ENCODE measurements at places on chromosomes 3 and 15.

DNA sequence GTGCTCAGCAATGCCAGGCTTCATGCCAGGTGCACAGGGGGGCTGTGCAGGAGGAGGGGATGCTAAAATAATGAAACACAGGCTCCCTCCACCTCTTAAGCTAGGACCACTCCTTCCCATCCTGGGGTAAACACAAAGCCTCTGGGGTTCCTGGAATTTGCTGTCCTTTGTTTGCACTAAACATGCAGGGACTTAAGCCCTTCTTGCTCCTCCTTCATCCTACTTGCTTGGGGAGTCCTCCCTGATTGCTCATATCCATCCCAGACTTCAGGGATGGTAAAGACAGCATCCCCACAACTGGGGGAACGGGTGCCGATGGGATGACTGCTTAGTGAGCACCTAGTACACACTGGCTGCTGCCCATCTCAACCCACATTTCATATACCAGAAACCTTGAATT lies 5.1 kb downstream of the LINGO1 start:
- DNase-seq = no peak

- peak; percentile 45 for DNase-seq
These were observed 817 bp downstream of the USP3 start for GRCh38 chr15:63504979-63505841.

GRCh38 chr3:133943639-133944141 lies 48.0 kb upstream of the RAB6B start:
- peak; percentile 99 for DNase-seq

DNA sequence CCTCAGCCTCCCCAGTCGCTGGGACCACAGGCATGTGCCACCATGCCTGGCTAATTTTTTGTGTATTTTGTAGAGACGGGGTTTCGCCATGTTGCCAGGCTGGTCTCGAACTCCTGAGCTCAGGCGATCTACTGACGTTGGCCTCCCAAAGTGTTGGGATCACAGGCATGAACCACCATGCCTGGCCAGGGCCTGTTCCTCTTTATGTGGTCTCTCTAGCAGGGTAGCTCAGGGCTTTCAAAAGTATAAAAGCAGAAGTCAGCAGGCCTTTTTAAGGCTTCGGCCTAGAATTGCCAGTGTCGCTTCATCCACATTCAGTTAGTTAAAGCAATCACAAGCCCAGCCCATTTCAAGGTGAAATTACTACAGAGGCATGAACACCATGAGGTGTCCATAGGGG lies 7.6 kb downstream of the VHL start:
- DNase-seq = no peak

- DNase-seq = peak; percentile 27
These were observed 86.1 kb downstream of the TJP1 start for GRCh38 chr15:29736012-29736743.

DNA sequence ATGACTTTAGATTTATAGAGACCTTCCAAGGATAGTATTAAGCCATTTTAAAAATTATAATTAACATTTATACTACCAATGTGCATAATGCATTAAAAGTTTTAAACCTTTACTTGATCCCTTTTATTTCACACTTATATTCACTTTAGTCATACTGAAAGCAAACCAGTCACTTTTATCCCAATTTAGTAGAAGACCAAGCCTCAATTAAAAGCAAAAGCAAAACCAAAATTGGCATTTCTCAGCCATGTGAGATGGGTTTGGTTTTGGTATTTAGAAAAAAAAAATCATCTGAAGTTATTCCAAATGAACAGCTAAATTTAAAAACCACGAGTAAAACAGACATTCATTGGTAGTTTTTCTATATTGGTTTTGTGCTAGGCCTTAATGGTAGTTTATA lies 249.4 kb downstream of the LPP start:
- DNase-seq = no peak

DNA sequence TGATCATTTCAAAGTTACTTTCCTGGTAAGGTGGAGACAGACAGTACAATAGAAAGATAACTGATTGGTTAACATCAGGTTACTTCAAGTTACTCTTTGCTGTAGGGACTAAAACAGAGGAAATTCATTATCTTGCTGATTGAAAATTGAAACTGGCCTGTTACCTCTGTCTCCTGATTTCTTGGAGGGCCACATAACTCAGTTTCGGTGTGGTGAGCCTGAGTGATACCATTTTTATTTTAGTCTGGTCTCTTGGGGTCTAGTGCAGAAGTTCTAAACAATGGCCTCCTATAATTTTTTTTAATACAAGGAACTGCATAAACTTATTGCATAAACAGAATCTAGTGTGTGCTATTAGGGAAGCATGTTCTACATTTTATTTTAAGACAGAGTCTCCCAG lies 1.2 kb upstream of the ICE2 start:
- no peak for DNase-seq

GRCh38 chr15:78768096-78768495 lies 43.2 kb downstream of the ADAMTS7 start:
- DNase-seq = no peak

GRCh38 chr15:77810130-77810571 lies 177.4 kb upstream of the LINGO1 start:
- no peak for DNase-seq

DNA sequence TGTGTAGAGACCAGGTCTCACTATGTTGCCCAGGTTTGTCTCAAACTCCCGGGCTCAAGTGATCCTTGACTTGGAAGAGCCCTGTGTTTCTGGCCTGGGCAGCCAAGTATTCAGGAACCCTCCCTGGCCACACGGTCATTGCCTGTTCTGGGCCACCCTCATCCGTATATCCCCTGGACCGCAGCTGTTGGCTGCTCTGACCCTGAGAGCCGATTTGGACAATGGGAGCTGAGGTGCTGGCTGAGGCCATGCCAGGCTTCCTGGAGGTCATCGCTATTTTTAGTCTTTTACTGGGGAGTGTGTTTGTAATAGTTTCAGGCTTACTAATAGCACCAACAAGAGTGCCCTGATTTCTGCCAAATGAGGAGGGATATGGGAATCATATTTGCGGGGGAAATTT lies 60.7 kb downstream of the ADAMTS7 start:
- DNase-seq = peak; percentile 2

- DNase-seq = no peak
These were observed 19.3 kb upstream of the ZPLD1 start for GRCh38 chr3:102415553-102415952.

DNA sequence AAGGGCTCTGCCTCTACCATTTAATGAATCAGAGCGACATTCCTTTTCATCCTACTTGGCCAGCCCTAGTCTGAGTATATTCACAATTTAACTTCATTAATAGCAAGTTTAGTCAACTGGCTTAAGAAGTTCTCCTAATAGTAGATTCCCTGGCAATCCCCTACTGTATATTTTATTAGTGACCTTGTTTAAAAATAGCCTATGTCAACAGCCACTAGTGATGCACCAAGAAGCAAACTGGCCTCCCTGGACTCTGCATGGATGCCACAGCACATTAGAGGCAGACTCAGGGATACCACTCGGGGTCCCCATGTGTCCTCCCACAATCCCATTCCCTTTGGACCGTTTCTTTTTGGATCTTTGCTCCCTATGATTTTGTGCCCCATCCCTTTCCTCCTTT lies 83.6 kb downstream of the THSD4 start:
- no peak for DNase-seq

DNA sequence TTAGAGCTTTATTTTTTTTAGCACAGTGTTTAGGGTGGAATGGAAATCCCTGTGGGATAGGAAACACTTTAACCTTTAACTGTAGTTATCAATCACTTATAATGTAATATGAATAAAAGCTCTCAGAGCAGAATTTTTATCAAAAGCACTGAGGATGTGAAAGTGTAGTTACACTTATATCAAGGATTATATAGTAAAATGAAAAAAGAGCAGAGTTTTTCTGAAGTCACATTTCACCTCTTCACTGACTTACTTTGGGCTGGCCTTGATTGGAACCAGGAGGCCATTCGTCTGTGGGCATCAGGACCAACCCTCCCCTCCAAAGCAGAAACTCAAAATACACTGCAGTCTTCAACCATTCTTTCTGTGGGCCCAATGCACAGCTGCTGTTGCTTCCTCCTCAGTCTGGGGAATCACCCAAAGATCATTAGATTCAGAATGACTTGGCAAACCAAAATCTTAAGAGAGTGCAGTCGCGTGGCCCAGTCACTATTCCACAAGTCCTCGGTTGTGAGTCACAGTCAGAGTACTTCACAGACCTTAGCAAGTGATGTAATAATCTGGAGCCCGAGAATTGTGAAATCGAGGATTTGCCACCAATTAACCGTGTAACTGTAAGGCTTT lies 132.6 kb upstream of the COL8A1 start:
- peak; percentile 98 for DNase-seq

GRCh38 chr3:133934996-133935842 lies 39.5 kb upstream of the RAB6B start:
- DNase-seq = no peak

GRCh38 chr3:47404955-47405790 lies 24.4 kb downstream of the PTPN23 start:
- peak; percentile 59 for DNase-seq

- DNase-seq = no peak
These were observed 63.9 kb downstream of the CHAC1 start for GRCh38 chr15:41017066-41017735.

DNA sequence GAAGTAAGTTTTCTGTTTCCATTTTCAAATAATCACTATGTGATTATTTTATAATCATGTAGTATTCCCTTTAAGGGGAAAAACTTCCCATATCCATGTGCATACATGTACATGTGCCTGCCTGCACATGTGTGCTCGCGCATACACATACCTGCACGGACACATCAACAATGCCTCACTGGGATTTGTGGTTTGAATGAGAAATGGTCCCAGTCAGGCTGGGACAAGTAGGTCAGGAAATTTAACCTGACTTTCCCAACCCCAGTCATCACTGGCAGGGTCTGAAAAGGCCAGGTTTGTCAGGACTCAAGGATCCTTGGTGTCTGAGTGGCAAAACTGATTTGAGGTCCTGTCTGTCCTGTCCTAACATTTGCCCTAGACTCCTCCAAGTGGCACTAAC lies 109.3 kb upstream of the MRPS22 start:
- no peak for DNase-seq

Measured in astrocyte (in vitro differentiated cells and primary cell).